ENCODE measurements at places on chromosomes 11 and 22.

DNA sequence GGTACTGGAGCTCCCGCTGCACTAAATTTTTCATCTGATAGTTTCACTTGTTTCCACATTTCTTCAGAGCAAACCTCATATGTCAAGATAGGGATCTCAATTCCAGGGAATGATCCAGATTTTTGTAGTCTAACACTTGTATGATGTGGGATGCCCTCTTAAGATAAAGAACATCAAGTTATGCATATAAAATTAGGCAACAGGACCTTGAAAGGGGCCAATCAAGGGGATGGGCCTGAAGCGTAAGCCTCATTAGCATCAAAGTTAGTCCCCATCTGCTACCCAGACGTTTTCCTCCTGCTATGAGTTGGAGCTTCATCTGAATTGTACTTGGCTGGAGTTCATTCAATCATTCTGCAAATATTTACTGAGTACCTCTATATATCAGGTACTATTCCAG, 17.5 kb downstream of the PDGFD start:
- no peak for DNase-seq

GRCh38 chr11:34475656-34476055, 36.9 kb downstream of the CAT start:
- DNase-seq: no peak

GRCh38 chr11:44301564-44302271, 8.2 kb downstream of the ALX4 start:
- no peak for DNase-seq

GRCh38 chr22:42331014-42331413, 60.6 kb upstream of the TCF20 start:
- no peak for DNase-seq

- DNase-seq: no peak
These were observed 33.0 kb upstream of the APOBEC3A start for GRCh38 chr22:38924347-38924952.

- DNase-seq: no peak
These were observed 664.3 kb downstream of the BRD1 start for GRCh38 chr22:49163258-49163959.

DNA sequence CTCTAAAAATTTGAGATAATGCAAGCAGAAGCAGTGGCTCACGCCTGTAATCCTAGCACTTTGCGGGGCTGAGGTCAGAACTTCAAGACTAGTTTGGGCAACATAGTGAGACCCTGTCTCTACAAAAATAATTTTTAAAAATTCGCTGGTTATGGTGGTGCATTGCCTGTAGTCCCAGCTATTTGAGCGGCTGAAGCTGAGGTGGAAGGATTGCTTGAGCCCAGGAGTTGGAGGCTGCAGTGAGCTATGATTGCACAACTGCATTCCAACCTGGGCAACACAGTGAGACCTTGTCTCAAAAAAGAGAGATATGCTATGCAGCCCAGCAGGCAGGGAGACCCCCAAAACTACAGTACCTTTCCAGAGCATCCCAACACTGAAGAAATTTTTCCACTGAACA, 2.3 kb downstream of the CTSC start:
- DNase-seq: no peak

DNA sequence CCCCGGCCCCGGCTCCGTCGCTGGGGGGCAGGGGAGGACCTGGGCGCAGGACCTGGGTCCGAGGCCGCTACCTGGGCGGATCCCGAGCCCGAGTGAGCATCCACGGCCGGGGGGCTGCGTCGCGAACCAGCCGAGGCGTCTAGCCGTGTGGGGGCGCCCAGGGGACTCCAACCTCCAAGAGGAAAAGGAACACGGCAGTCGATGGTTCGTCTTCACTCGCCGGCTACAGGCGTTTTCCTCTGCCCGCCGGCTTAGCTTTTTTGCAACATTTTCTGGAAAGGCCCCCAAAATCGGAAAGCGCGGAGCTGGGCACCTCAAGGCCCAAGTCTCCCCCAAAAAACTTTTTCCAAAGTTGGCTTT, 666 bp downstream of the PDGFB start:
- no peak for DNase-seq

- no peak for DNase-seq
These were observed 1.8 kb upstream of the RNF141 start for GRCh38 chr11:10542776-10543175.

Data from right renal cortex interstitium (tissue), 3 donors.